ENCODE measurements at places on chromosomes 4 and X.

- DNase-seq = no peak
These were observed 55.9 kb upstream of the PDE5A start for GRCh38 chr4:119684463-119684862.

DNA sequence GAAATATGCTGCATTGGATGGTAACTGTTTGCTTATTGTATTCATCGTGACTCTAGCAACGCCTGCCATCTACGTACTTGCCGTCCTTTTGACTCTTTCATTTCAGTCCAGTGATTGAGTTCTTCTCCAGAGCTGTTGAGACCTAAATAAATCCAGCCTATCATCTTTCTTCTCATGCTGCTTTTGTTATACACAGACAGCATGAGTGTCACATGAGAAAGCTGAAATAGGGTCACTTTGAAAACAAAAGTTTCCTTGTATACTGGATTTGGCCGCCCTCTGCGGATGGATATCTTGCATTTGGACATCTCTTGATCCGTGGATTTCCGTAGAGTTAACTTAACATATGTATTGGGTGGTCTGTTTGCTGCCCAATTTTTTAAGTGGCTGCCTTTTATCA, 67.2 kb downstream of the TMPRSS11F start:
- no peak for DNase-seq

DNA sequence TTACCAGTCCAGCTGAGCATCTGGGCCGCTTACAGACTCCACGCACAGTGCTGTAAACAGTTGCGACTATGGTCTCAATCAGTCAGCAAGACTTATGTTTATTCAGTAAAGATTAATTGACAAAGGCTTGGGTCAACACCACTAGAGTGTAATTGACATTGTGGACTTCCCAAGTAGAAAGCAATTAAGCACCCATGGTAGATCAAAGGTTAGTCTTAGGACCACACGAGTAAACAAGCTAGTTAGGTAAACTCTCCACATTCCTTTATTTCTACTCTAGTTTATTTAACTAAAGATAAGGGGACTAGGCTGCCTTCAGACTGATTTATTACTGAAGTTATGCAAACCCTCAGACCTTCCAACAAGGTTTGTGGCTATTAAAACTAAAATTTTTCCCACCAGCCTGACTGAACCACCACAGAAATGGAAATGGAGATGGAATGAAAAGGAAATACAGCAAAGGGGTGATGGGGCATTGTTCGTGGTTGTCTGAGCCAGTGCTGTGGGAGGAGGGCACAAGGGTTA, 44.2 kb downstream of the MTHFD2L start:
- DNase-seq = no peak

GRCh38 chr4:9994246-9994847, 26.9 kb downstream of the SLC2A9 start:
- DNase-seq = no peak

DNA sequence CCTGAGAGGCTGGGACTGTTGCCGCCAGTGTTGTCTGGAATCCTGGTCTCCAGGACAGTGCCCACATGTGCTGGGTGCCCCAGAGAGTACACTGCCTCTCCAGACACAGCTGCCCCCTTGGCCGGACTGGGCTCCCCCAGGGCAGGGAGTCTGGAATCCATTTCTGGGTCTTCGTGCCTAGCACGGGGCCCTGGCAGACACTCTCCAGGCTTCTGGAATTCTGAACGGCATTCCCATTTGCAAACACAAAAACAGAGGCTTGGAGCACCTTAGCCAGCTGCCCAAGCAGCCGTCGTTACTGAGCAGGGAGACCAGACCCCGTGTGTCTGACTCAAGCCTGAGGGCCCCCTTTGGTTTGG, 20.8 kb downstream of the HMX1 start:
- DNase-seq = no peak

GRCh38 chrX:143472347-143472938, 44.8 kb downstream of the SPANXN3 start:
- DNase-seq = no peak

DNA sequence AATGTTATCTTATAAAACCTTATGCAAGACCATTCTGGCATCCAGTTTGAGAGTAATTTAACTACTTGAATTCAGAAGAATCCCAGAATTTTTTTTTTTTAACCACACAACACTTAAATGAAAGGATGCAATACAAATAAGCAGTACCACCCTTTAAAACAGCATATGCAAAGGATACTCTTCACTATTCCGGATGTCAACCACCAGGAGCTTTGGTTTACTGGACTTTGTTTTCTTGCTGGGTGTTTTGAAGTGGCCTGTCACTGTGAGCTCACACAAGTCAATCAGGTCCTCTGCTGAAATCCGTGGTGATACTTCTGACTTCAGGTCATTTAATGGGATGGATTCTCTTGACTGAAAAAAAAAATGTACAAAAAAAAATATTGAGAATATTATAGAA, 200.0 kb downstream of the TBCK start:
- DNase-seq = no peak

DNA sequence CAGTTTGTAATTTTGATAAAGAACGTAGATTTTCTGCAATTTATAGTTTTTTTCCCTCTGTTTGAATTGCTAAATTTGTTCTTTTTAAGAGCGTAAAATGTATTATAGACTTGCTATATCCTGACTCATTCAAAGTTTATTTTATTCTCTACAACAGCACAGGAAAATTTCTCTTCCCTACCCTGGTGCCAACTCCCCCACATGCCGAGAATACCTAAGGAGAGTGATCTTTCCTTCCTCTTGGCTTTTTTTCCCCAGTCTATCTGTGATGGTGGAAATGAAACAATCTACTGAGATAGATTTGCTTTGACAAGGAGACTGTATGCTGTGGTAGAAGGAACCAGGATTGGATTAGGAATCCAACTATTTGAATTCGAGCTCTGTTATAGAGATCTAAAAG, 271.6 kb downstream of the TLL1 start:
- DNase-seq = no peak

GRCh38 chrX:19065535-19065934, 56.7 kb downstream of the ADGRG2 start:
- DNase-seq = no peak

- no peak for DNase-seq
These were observed 345.2 kb upstream of the GRID2 start for GRCh38 chr4:91958596-91958995.

DNA sequence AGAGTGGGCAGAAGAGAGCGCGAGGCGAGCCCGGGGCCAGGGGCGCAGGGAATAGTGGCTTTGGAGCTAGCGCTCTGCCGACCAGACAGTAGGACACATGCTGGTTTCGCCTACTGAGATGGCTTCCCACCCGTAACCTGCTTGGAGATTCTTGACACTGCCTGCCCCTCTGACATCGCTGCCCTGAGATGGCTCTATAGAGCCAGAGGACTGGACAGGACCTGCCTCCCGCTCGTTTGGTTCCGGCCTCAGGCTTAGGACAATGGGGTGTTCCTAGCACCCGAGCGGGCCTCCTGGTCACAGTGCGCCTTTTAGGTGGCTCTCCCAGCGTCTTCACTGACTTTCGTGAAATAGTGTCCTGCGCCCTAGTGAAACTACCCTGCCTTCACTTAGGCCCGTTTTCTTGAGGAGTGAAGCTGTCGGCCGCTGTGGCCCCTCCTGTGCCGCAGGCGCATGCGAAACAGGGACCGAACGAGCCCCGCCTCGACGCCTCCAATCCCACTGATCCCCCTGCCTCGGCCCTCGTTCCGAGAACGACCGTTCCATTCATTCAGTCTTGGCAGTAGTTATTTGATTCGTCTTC, 608 bp downstream of the TAF1 start:
- DNase-seq = peak; percentile 55

DNA sequence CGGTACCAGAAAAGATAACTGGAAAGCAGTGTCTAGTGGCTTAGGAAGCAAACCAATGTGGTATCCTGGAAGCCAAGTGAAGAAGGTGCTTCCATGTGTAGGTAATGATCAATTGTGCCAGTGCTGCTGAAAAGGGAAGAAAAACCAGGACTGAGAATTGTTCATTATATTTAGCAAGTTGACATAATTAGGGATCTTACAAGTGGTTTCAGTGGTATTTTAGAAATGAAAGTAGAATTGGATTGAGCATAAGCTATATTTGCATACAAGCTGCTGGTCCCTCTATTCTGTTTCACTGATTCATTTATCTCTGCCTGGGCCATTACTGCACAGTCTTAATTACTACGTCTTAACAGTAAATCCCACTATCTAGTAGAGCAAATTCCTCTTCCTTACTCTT, 32.3 kb downstream of the PRDM8 start:
- no peak for DNase-seq

GRCh38 chr4:162586266-162586665, 422.5 kb upstream of the FSTL5 start:
- DNase-seq = no peak

DNA sequence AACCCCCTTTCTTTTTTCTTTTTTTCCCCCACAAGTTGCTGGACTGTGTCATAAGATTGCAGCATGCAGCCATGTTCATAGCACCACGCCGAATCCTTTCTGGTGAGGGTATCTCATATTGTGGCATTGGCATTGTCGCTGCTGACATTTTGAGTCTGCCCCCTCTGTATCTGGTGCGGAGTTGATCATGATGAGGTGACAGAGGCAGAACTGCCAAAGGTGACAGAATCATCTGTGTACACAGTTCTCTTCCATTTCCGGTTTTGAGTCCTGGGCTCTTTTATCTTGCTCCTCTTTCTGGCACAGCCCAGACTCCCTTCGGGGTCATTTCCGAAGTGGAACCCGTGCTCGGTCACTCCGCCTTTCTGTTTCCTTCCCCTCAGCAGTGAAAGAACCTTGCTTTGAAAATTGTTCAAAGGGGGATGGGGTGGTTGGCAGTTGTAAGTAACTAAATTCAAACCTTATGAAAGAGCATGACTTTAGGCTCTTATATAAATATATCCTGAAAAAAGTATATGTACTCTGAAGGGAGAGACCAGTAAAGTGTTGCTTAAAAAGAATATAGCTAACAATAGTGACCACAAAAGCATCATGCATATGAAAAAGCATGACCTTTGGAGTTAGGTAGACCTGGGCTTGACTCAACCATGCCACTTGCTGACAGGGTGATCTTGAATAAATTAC, 55.0 kb upstream of the BMP2K start:
- DNase-seq = peak; percentile 91

DNA sequence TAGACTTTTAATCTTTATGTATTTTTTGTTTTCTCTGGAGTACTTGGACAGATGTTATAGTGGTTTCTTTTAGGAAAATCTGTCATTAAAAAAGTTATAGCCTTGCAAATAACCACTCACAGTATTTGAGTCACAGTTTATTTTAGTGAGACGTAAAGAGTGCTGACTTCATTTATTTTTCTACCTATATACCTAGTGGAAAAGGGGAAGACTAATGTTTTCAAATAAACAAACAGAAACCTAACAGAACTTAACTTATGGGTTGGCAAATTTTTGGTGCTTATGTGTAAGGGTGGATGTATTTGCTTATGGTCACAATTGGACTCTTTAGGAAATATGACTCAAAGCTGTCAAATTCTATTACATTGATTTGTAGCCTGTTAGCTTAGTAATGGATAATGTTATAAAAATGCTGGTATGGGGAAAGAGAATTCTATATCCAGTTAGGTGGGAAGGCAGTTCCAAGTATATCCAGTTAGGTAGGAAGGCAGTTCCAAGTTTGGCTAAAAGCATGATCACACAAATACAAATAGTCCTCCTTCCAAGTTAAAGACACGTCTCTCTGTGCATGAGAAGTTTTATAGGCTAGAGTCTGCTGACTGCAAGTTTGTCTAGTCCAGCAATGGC, 61.9 kb downstream of the SLC9A6 start:
- no peak for DNase-seq

- DNase-seq = peak; percentile 66
These were observed 12.7 kb upstream of the PAQR3 start for GRCh38 chr4:78951862-78952472.

Data from KBM-7 (cell line).